ENCODE measurements at places on chromosomes 16 and 17.
A peak's percentile ranks its signal among the peaks of the same experiment; 100 is the strongest.

DNA sequence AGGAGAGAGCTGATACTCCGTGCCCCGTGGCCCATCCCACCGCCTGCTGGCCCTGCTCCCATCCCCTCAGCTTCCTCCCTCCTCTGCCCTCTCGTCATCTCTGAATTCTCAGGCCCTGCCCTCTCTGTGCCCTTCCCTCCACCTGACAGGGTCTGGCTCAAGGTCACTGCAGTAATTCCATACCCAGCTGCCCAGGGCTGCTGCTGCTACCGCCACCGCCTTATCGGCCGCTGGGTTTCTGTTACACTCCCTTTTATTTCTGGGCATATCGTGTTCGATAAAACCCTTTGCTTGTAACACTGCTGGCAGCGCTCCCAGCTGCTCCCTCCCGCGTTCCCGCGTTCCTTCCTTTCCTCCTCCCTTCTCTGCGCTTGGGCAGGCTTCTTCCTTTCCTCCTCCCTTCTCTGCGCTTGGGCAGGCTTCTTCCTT lies 1.2 kb downstream of the EPN3 start:
- no peak for DNase-seq
- no peaks in the 10 kb centered on the region for H3K4me1 ChIP-seq
- H3K27me3 ChIP-seq: peaks cover 44% of the 10 kb centered on the region
- H3K4me3 ChIP-seq: no peak overlapping the region
- no peaks in the 10 kb centered on the region for H3K36me3 ChIP-seq
- no peak overlapping the region for H3K27ac ChIP-seq

GRCh38 chr16:81493755-81494433 lies 49.3 kb downstream of the CMIP start:
- no peaks in the 10 kb centered on the region for H3K27me3 ChIP-seq
- DNase-seq: no peak
- H3K4me3 ChIP-seq: no peak overlapping the region
- H3K36me3 ChIP-seq: no peaks in the 10 kb centered on the region

DNA sequence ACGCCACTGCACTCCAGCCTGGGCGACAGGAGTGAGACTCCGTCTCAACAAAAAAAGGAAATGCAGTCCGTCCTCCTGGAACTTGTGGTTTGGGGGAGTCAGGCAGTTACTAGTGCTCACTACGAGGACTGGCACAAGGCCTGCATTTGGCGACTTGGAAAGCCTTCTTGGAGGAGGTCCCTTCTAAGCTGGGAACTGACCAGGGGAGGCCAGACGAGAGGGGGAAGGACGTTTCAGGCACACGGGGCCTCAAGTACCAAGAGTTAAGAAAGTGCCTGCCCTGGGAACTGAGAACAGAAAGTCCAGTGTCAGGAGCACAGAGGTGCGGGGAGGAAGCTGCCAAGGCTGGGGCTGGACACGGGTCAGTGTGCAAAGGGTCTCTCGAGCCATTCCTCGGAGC lies 89.9 kb downstream of the ABR start:
- H3K4me3 ChIP-seq: no peak overlapping the region
- no peaks in the 10 kb centered on the region for H3K27me3 ChIP-seq
- DNase-seq: no peak
- H3K36me3 ChIP-seq: peaks cover 7% of the 10 kb centered on the region
- H3K4me1 ChIP-seq: no peaks in the 10 kb centered on the region

DNA sequence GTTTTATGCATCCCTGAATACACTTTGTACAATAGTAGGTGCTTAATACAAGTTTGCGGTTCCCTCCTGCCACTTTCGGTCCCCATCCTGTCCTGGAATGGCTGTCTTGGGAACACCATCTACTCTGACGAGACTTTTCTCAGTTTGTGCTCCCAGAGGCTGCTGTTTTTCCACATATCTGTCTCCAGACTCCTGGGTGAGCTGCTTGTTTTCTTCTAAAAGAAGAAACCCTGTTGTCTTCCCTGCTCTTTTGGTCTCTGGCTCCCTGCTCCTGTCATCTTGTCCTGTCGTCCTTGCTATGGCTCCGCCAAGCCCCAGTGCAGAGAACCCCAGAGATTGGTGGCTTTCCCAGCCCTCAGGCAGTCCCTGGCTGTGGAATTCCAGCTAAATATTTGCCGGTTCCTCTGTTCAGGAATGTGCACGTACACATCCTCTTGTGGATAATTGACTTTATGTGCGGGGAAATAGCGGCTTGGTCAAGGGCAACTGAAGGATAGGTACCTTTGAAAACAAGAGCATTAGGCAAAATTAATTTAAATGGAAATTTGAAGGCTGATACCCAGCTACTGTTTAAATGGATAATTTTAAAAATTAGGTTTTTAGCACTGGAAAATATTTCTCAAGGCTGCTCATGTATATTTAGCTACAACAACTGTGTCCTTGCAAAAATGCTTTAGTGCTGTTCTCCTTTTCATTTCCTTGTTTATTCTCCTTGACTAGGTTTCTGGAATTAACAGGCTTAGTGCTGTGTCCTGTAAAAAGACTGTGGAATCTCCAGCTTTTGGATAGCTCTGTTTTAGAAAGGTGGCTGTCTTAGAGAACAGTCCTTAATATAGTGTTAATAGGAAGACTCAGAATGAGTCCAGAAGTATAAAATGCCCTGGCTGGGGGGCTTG lies 50.2 kb upstream of the SLC12A3 start:
- H3K27ac ChIP-seq: no peak overlapping the region
- H3K4me1 ChIP-seq: no peaks in the 10 kb centered on the region
- no peaks in the 10 kb centered on the region for H3K27me3 ChIP-seq
- H3K4me3 ChIP-seq: no peak overlapping the region

DNA sequence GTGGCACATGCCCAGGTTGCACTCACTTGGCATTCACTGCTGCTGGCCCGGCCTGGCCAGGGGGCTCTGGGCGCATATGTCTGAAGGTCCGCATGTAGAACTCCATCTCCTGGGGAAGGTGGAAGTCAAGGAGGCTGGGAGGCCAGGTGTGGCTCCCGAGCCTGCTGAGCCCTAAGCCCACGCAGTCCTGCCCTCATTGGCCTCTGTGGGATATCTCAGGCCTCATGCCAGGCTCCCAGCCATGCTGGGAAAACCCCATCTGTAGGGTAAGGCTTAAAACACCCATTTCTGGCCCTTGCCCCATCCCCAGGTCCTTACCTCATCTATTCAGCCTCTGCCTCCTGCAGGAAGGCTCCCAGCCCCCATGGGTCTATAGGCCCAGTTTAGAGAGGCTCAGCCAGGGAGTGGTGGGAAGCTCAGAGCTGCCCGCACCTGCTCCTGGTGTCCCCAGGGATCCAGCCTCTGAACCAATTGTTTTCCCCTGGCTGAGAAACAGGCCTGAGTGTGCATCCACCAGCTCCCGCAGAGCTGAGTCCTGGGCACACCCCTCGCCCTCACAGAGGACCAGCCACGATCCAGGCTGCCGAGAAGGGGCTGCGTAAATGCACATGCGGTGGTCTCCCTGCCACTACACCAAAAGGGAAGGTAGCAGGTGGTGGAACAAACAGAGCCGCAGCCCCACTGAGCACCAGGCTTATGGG lies 2.3 kb upstream of the TPPP3 start:
- H3K36me3 ChIP-seq: no peaks in the 10 kb centered on the region
- DNase-seq: no peak

DNA sequence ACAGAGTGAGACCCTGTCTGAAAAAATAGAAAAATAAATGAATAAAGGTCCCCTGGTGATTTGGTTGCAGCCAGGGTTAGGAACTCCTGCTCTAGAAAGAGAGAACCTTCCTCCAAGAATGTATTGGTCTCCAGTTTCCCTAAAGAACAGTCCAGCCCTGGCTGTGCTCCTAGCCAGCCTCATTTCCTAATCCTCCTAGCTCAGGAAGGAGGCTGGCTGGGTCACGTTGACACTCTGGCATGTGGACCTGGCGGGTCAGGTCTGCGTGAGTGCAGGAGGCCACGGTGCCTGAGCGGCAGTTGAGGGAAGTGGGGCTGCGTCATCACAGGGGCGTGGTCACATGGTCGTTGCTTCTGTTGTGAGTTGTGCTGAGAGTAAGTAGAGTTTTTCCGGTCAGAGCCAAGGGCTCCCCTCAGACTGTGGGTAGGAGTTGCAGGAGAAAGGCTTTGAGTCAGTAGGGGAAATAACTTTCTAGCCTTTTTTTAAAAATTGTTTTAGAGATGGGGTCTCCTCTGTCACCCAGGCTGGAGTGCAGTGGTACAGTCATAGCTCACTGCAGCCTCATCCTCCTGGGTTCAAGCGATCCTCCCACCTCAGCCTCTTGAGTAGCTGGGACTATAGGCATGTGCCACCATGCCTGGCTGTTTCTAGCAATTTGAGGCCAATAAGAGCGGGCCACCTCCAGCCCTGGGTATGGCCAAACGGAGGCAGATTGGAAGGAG lies 194.0 kb upstream of the CIBAR2 start:
- peak; percentile 49 for DNase-seq
- H3K4me1 ChIP-seq: peaks cover 73% of the 10 kb centered on the region
- H3K36me3 ChIP-seq: no peaks in the 10 kb centered on the region

- no peak for DNase-seq
- peak overlapping the region; percentile 12 for H3K4me3 ChIP-seq
- H3K36me3 ChIP-seq: no peaks in the 10 kb centered on the region
- H3K27me3 ChIP-seq: no peaks in the 10 kb centered on the region
- H3K27ac ChIP-seq: no peak overlapping the region
Measured at GRCh38 chr17:10744501-10745000, 14.7 kb upstream of the TMEM220 start.

GRCh38 chr16:84594725-84595038 lies 23.2 kb downstream of the COTL1 start:
- peaks cover 4% of the 10 kb centered on the region for H3K36me3 ChIP-seq
- DNase-seq: no peak
- H3K4me3 ChIP-seq: peak overlapping the region; percentile 53
- H3K4me1 ChIP-seq: peaks cover 58% of the 10 kb centered on the region
- H3K27me3 ChIP-seq: no peaks in the 10 kb centered on the region

DNA sequence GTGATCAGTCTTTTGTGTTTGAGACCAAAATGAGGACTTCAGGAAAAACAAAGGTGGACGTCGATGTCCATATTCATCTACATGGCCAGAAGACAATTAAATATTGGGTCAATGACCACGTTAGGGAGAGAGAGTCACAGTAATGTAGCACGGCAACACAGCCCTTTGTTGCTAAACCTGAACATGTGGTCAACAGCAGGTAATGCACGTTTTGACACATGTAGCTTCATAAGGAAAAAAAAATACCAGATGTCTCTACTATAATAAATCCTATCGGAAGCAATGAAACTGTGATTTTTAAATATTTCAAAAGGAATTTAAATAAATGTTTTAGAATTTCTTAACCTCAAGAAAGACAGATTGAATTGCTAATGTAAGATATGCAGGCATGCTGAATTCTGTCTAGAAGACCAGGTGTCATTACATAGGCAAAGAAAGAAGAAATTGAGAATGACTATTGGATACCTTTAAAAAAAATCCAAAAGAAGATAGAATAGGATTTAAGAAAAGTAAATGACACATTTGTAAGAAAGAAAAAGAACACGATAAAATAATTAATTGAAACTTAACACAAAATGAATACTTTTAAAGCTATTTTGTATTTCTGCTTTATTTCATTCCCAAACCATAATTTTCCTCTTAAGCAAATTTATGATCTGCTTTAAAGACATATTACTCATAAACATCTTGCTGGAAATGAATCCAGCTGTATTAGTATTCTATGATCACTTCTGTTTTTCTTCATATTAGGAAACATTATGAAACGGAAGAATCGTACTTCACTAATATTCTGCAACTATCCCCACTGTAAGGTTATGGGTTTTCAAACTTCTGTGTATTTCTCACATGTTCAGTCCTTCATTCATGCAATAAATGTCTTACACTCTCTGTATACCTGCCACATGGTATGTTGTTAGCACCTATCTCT lies 30.1 kb downstream of the ABCA8 start:
- H3K4me1 ChIP-seq: no peaks in the 10 kb centered on the region
- no peaks in the 10 kb centered on the region for H3K36me3 ChIP-seq
- H3K4me3 ChIP-seq: no peak overlapping the region
- no peaks in the 10 kb centered on the region for H3K27me3 ChIP-seq

DNA sequence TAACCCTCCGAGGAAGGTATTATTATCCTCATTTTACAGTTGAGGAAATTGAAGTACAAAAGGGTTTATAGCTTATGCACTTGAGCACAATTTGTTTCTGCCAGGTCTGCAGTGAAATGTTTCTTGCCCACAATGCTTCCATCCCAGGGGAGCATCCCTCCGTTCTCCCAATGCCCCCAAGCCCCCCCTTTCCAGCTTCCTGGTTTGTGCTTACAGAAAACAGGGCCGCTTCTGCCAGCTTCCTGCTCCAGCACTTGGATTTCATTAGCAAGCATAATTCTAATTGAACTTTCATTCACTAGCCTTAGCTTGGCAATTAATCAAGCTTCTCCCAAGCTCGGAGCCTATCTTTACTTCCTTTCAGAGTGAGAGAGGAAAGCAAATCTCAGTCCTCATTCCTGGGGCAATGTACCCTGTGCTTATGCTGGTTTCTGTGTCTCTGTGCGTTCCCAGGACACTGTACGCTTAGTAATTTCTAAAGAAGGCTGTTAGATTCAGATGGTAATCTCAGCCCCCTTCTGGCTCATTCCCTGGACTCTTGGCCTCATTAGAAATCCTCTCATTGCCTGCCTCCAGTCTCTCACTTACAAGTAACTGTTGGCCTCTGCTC lies 141.6 kb downstream of the HS3ST2 start:
- no peak for DNase-seq
- no peaks in the 10 kb centered on the region for H3K36me3 ChIP-seq

DNA sequence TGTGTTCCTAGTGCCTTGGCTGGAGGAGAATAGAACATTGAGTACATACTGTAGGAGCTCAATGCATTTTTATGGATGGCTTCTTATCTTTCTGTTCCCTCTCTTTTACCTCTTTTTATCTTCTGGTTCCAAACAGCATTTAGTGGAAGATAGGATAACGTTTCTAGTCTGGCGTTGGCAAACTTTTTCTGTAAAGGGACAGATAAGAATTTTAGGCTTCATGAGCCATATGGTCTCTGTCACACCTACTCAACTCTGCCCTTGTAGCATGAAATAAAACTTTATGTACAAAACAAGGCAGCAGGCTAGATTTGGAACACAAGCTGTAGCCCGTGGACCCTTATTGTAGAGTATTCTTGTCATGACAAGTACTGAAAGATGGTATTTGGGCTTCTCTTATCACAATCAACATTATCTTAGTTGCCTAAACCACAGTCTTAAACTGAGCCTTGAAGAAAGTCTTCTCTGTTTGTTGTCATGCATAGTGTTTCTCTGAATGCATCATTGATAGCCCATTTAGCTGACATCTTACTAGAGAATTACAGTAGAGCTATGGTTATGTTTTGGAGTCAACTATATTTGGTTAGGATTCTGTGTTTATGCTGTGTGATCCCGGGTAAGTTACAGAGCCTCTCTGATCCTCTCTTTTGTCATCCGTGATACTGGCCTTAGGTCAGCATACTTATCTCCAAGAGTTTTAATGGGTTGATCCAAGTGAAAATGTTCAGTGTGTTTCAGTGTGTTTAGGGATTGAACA lies 80.2 kb downstream of the HS3ST4 start:
- no peaks in the 10 kb centered on the region for H3K36me3 ChIP-seq
- no peak for DNase-seq
- H3K27me3 ChIP-seq: no peaks in the 10 kb centered on the region

- DNase-seq: no peak
- H3K27ac ChIP-seq: no peak overlapping the region
- H3K4me3 ChIP-seq: no peak overlapping the region
- H3K27me3 ChIP-seq: no peaks in the 10 kb centered on the region
- H3K4me1 ChIP-seq: no peaks in the 10 kb centered on the region
- H3K36me3 ChIP-seq: no peaks in the 10 kb centered on the region
Measured at GRCh38 chr16:81921843-81922584, 89.3 kb downstream of the SDR42E1 start.

Data from CD8-positive, alpha-beta memory T cell (primary cell).